ENCODE measurements at places on chromosomes 2 and 18. TPM values are rescaled to one million over a fixed set of nuclear protein-coding genes. Genes with fewer than 3 reads are reported as not detected.

GRCh38 chr2:3432067-3432466, 52.6 kb downstream of the TRAPPC12 start:
- DNase-seq = no peak

GRCh38 chr2:26894136-26894535, 46.2 kb downstream of the DPYSL5 start:
- no peak for DNase-seq

AGXT gene
- total RNA-seq = not detected

DNA sequence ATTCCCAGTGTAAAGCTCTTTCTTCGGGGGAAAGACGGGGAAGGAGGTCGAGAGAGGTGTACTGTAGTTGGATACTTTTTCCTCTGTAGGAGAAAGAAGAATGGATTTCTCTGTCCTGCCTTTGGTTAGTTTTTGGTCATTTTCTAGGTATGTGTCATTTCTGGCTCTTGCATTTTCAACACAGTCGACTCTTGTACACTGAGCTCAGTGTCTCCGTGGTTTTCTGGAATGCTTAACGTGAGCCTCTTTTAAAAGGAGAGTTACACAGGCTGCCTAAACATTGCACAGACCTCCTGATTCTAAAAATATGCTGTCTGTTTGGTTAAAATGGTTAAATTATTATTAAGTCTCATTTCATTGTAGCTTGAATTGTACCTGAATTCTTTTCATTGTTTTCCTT, 21.8 kb upstream of the GLS start:
- DNase-seq = no peak

GRCh38 chr2:227613272-227613660, 1.4 kb downstream of the SCYGR3 start:
- DNase-seq = no peak

VPS4B gene
- 51.1 TPM for total RNA-seq

- DNase-seq = no peak
Observed at GRCh38 chr2:72325592-72326422, 178.1 kb upstream of the CYP26B1 start.

DNA sequence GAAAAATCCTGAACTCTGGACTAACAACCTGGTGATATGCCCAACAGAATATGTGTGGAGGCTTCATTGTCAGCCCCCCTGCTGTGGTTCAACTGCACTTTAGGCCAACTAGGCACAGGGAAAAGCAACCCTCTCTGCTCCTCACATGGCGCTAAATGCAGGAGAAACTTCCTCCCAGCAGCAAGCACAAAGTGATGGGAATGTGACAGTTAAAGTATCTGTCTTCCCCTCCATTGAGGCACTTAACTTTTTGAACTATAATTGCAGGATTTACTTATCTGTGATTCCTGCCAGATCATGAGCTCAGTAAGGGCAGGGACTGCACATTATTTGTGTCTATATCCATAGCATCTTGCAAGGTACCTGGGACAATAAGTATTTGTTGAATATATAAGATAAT, 981.2 kb upstream of the KLHL29 start:
- no peak for DNase-seq

GRCh38 chr18:24778810-24779418, 318.5 kb downstream of the HRH4 start:
- no peak for DNase-seq

- no peak for DNase-seq
Observed at GRCh38 chr2:201773990-201774389, 6.7 kb downstream of the ALS2 start.

GRCh38 chr2:34123996-34124785, 525.1 kb upstream of the FAM98A start:
- no peak for DNase-seq

ALPG gene
- not detected for total RNA-seq

- DNase-seq = no peak
Observed at GRCh38 chr2:26598336-26598995, 42.7 kb downstream of the CIB4 start.

DNA sequence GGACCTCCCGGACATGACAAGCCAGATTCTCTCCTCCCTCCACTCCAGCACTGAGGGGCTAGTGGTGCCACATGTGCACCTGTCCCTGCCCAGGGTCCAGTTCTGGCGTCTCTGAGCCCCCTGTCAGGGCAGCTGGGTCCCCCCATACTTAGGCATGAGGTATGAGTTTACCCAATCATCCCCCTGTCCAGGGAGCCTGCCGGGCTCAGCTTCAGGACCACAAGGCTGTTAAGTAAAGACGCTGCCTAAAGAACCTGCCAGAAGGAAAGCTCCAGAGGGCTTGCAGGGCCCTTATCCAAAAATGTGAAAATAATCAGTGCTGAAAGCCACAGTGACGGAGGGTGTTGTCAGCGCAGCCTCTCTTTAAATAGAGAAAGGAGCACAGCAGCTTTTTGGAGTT, 40.0 kb downstream of the SH3BP4 start:
- no peak for DNase-seq

DNA sequence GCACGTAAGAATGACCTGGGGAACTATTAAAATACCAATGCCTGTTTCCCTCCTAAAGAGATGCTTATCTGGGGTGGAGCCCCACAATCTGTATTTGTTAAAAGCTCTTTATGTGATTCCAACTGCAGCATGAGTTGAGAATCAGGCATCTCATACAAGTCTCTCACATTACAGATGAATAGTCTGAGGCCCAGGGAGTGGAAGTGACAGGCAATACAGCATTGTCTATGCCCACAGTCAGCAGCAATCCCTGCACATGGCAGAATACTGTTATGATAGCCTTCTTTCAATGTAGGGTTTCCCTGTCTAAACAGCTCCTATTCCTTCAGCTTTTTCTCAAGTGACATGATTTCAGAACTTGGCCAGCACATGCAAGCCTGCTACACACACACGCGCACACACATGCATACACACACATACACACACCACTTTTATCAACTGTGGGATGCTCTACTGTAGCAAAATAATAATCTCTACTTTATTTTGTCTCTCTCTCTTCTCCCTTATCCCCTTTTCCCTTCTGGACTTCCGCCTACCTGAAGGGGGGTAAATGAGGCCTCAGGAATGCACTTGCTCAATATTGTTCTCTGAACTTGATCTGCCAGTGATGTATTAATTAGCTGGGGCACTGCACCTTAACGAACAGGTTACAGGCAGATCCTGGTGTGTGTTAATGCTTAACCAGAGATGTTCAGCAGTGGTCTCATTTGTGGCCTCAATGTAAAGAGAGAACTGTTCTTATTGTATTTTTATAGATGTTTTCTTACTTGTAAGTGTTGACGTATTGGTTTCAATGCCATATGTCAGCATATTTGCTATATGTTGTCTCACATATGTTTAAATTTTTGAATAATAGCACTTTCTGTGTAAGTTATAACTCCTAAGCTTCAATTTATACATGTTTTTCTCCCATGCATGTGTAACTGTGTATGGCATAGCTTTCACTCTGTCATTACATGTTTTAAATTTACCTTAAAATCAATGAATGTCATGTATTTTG, 116.0 kb downstream of the SETBP1 start:
- no peak for DNase-seq

DNA sequence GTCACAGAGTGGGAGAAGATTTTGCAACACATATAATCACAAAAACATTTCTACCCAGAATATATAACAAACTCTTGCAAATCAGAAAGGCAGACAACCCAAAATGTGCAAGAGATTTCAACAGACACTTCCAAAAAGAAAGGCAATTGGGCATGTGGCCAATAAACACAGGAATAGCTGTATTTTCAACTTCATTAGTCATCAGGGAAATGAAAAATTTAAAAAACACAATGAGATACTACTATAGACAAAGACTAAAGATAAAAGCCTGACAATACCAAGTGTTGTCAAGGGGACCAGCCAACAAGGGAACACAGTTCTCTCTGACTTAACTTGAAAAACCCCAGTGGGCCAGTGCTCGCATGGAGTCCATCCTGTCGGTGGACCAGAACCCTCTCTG, 40.5 kb downstream of the MTHFD2 start:
- no peak for DNase-seq

DNA sequence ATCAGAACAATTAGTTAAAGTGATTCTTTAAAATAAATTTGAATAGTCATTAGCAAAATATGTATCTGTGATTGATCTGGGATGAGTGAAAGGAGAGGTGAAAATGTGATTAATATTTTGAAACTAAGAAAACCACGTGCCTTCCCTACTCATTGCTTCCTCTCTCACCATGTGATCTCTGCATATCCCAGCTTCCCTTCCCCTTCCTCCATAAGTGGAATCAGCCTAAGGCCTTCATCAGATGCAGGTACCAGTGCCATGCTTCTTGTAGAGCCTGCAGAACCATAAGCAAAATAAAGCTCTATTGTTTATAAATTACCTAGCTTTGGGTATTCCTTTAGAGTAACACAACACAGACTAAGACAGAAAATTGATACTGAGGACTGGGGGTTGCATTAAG, 11.2 kb upstream of the STAT1 start:
- DNase-seq = no peak

GRCh38 chr2:12127638-12128037, 381.2 kb downstream of the LPIN1 start:
- DNase-seq = no peak

DNA sequence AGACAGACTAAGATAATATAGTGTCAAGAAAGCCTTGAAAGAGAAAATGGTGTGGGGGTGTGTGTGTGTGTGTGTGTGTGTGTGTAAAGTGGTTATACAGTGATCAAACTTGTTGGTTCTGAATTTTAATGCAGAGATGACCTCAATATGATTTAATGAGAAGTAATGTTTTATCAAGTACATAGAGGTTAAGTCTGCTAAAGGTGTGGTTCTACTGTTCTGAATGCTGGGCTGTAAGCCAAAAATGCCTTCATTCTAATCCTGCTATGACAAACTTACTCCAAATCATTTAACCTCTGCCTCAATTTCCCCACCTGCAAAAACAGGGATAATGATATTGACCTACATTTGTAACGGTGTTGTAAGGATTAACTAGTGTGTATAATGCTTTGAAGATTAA, 87.9 kb downstream of the WDPCP start:
- no peak for DNase-seq

GRCh38 chr18:49628119-49628518, 66.3 kb downstream of the LIPG start:
- no peak for DNase-seq

SRD5A2 gene
- total RNA-seq = not detected

DNA sequence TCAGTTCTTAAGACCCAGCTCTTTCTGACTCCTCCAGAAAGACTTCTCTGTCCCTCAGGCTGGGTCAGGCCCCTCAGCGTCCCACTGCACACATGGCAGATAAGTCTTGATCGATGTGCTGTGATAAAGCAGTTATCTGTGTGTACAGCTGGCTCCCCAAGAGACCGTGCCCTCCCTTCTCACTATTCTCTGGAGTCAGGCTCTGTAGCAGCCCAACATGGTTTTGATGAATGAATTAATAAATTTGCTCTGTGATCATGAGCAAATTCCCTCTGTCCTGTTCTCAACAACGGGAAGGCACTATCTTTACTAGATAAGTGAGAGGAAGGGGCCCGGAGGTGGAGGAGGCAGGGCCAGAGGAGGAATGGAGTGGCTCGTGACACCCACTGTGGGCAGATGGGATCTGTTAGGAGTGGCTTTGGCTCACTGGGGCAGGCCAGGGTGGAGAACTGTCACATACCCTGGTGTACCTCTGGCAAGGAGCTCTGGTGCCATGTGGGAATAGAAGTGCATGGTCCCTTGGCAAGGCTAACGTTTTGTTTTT, 48.3 kb downstream of the ZFP36L2 start:
- DNase-seq = no peak

All from dorsolateral prefrontal cortex (tissue), 122 donors.